ENCODE measurements at places on chromosomes 5 and 9. TPM values are rescaled to one million over a fixed set of nuclear protein-coding genes. Genes with fewer than 3 reads are reported as not detected.
A peak's percentile ranks its signal among the peaks of the same experiment; 100 is the strongest.

Gene MED22
- total RNA-seq: 46.4 TPM

DNA sequence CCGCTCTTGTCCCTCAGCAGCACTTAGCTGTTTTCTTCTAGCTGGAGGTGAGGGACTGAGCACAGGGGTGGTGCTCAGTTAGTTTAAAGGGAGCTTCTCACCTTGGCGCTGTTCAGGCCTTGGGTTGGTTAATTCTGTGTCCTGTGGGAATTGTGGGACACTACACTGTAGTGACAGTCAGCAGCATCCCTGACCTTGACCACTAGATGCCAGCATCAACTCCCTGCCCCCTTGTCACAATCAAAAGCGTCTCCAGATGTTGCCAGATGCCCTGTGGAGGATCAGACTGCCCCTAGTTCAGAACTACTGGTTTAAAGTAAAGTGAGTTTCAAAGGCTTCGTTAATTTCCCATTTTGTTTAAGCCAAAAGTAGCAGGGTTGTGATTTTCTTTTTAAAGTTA, 65.5 kb upstream of the DMRT3 start:
- H3K4me3 ChIP-seq: no peak overlapping the region
- H3K4me1 ChIP-seq: no peaks in the 10 kb centered on the region
- no peaks in the 10 kb centered on the region for H3K36me3 ChIP-seq
- peaks cover 66% of the 10 kb centered on the region for H3K27me3 ChIP-seq
- DNase-seq: no peak
- H3K27ac ChIP-seq: no peak overlapping the region

DNA sequence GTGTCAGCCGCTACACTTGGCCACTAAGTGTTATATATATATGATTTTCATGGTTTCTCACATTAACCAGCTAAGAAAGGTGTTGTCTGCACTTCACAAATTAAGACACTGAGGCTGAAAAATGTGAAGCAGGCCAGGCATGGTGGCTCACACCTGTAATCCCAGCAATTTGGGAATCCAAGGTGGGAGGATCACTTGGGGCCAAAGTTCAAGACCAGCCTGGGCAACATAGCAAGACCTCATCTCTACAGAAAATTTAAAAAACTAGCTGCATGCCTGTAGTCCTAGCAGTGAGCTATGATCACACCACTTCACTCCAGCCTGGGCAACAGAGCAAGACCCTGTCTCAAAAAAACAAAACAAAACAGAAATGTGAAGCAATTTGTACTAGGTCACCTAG, 1.8 kb downstream of the COQ4 start:
- peak overlapping the region; percentile 96 for H3K4me3 ChIP-seq
- H3K27ac ChIP-seq: no peak overlapping the region
- no peaks in the 10 kb centered on the region for H3K36me3 ChIP-seq
- no peaks in the 10 kb centered on the region for H3K27me3 ChIP-seq

DNA sequence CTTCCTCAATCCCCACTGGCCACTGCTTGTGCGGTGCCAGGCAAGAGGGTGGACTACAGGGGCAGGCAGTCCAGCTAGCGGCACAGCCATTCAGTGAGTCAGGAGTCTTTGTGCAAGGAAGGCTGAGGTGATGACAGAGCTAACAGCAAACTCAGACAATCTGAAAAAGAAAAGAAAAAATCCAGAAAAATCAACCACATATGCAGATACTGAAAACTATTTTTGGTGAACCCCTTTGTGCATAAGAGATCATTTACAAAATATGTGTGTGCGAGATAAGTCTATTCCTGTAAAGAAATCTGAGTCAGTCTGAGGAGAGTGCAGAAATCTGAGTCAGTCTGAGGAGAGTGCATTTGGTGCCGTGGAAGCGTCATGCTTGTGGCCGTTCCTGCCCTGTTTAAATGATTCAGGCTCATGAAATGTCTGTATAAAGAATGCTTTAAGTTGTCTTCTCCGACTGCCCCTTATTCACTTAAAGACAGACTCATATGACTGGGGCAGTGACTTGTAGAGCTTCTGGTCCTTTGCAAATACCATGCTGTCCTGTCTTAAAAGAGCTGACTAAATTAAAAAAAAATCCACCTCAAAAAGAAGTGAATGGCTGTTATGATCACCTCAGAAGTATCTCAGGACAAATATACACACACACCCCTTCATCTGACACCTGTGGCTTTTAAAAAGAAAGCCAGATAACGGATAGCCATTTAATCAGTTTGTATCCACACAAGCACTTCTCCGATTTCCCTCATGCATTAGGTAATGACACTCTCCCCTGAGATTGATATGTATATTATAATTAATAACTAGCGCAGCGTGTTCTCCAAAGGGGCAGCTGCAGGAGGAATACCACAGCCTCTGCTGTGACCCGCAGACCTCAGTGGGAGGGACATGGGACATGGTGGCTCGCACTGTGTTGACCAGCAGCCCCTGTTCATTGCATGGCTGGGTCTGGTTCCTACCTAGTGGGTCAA, 47.3 kb downstream of the TRIO start:
- H3K4me3 ChIP-seq: no peak overlapping the region
- DNase-seq: no peak
- H3K4me1 ChIP-seq: peaks cover 1% of the 10 kb centered on the region
- H3K27me3 ChIP-seq: peaks cover 2% of the 10 kb centered on the region

GRCh38 chr9:92315456-92315855, 9.7 kb downstream of the NOL8 start:
- DNase-seq: no peak
- peaks cover 25% of the 10 kb centered on the region for H3K4me1 ChIP-seq
- H3K36me3 ChIP-seq: peaks cover 31% of the 10 kb centered on the region
- no peaks in the 10 kb centered on the region for H3K27me3 ChIP-seq
- H3K4me3 ChIP-seq: no peak overlapping the region
- H3K27ac ChIP-seq: no peak overlapping the region

GRCh38 chr5:57529864-57530263, 47.3 kb upstream of the ACTBL2 start:
- peaks cover 3% of the 10 kb centered on the region for H3K27me3 ChIP-seq

DNA sequence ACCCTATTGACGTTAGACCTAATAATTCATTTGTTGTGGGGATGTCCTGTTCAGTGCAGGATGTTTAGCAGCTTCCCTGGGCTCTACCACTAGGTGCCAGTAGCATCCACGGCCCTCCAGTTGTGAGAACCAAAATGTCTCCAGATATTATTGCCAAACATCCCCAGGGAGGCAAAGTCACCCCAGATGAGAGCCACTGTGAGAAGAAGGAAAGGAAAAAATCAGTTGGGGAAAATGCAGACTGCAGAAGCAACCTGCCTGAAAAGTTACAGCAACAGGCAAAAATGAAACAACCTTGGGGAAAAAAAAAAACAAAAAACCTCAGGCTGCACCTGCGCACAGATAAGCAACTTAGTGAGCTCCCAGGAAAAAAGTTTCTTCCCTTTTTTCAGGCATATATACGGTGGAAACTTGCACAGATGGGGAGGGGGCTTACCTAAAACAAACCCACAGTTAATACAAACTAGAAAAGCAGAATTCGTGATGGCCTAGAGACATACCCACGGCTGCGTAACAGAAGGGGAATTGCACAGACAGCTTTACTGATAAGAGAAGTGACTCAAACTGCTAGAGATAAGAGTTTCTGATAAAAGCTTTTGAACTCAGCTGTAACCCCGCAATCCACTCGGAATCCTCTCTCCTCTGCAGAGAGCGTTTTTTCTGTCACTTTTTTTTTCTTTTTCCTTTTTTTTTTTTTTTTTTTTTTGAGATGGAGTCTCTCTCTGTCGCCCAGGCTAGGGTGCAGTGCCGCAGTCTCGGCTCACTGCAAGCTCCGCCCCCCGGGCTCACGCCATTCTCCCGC, 29.8 kb upstream of the FBP1 start:
- peak overlapping the region; percentile 89 for H3K27ac ChIP-seq
- DNase-seq: peak; percentile 57
- H3K27me3 ChIP-seq: peaks cover 10% of the 10 kb centered on the region
- H3K4me1 ChIP-seq: peaks cover 6% of the 10 kb centered on the region

GRCh38 chr5:58054018-58054417, 405.9 kb downstream of the PLK2 start:
- H3K4me1 ChIP-seq: no peaks in the 10 kb centered on the region
- DNase-seq: no peak

Measured in naive thymus-derived CD8-positive, alpha-beta T cell (primary cell).